ENCODE measurements at places on chromosomes 4 and X.

DNA sequence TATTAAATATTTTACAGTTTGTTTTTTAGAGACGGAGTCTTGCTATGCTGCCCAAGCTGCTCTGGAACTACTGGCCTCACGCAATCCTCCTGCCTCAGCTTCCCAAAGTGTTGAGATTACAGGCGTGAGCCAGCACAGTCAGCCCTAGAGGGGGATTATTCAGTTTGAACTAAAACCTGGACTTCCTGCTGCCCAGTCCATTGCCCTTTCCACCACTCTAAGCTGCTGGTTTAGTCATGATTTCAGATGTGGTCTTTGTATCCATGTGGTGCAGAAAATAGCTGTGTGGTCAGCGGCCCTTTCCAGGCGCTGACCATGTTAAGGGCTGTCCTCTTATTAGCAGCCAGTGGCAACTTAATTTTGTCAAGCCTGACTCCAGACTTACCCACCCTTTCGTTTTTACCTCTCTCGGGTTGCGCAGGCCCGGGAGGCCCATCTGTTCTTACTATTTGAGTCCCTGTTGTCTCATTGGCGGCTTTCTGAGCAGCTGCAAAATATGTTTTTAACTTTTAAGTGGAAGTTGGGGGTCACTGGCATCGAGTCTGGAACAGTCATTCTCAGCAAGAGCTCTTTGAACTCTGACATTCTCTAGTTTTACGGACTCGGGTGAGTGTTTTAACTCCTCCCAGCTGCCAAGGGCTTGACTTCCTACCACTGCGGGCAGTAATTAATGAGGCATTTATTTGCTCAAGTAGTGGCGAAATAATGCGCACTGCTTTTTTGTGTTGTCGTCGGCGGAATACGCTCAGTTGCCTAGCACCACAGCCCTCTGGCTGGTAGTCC, 773 bp upstream of the VMA21 start:
- DNase-seq: no peak

DNA sequence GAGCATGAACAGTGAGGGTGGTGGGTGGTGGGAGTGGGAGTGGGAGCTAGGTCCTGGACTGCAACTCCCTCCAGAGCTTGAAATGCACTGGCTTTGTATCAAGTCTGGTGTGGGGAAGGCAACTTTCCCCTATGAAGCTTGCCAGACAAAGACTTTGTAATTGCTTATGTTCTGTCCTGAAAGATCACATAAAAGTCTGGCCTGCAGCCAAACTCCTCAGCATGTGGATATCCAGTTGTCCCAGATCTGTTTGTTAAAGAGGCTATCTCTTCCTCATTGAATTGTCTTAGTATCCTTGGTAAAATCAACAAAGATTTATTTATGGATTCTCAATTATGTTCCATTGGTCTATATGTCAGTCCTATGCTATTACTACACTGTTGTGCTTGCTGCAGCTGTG, 607.9 kb downstream of the GLUD2 start:
- no peak for DNase-seq

DNA sequence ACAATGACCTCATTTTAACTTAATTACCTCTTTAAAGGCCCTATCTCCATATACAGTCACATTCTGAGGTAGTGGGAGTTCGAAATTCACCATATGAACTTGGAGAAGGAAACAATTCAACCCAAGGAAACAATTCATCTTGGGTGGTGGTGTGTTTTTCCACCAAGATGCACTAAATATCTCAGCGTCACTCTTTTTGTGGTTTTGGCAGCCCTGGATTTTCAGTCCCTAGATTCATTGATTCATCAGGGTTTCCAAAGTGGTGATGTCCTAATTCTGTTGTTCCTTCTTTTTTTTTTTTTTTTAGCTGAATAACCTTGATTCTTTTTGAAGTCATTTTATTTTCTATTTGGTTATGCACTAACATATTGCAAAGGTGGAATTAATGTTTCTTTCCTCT, 162.6 kb upstream of the RAPGEF2 start:
- no peak for DNase-seq

DNA sequence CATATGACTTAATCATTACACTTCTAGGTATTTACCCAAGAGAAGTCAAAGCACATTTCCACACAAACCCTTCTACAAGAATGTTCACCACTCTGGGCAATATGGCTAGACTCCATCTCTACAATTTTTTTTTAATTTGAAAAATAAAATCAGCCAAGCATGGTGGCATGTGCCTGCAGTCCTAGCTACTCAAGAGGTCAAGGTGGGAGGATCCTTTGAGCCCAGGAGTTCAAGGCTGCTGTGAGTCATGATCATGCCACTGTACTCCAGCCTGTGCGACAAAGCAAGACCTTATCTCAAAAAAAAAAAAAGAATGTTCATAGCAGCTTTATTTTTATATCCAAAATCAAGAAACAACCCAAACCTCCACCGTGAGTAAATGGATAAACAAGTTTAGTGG, 70.3 kb upstream of the MBNL3 start:
- DNase-seq: no peak

DNA sequence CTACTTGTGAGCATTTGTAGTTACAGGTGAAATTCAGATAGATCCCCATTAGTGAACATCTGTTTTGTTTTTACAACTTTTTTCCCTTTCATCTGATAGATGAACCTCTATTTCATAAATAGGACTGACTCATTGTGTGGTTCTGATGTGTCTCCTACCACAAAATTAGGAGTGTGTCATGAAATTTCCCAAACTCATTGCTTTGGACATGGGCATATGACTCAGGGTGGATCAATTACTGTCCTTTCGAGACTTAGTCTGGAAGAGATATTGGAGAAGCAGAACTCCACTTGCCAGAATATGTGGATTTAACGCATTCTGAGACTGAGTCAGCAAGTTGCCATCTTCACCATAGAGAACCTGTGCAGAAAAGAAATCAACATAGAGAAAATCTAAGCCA, 53.5 kb upstream of the PCDH10 start:
- no peak for DNase-seq

GRCh38 chr4:71222661-71223060, 116.2 kb upstream of the SLC4A4 start:
- DNase-seq: no peak

- DNase-seq: no peak
Measured at GRCh38 chrX:20139966-20140365, 1.7 kb downstream of the EIF1AX start.

GRCh38 chr4:133759428-133759827, 442.2 kb downstream of the PABPC4L start:
- DNase-seq: no peak

DNA sequence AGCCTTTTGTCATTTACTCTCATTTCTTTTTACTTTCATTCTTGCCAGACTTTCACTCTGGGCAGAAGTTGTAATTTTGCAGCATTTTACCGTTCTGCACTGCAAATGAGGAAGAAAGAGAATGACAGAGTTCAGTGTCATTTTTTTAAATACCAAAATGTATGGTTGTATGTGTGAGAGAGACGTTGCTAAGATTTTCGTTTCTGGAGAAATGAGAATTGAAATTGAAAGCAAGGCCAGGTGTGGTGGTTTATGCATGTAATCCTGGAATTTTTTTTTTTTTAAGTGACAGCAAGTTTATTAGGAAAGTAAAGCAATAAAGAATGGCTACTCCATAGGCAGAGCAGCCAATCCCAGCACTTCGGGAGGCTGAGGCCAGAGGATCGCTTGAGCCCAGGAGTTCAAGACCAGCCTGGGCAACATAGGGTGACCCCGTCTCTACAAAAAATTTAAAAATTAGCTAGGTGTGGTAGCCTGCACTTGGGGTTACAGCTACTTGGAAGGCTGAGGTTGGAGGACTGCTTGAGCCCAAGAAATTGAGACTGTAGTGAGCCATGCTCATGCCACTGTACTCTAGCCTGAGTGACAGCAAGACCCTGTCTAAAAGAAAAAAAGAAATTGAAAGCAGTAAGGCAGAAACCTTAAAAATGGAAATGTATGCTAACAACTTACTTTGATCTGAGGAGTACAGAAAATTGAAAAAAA, 12.9 kb downstream of the DCK start:
- DNase-seq: no peak

GRCh38 chrX:71057848-71058530, 10.1 kb downstream of the SNX12 start:
- no peak for DNase-seq

DNA sequence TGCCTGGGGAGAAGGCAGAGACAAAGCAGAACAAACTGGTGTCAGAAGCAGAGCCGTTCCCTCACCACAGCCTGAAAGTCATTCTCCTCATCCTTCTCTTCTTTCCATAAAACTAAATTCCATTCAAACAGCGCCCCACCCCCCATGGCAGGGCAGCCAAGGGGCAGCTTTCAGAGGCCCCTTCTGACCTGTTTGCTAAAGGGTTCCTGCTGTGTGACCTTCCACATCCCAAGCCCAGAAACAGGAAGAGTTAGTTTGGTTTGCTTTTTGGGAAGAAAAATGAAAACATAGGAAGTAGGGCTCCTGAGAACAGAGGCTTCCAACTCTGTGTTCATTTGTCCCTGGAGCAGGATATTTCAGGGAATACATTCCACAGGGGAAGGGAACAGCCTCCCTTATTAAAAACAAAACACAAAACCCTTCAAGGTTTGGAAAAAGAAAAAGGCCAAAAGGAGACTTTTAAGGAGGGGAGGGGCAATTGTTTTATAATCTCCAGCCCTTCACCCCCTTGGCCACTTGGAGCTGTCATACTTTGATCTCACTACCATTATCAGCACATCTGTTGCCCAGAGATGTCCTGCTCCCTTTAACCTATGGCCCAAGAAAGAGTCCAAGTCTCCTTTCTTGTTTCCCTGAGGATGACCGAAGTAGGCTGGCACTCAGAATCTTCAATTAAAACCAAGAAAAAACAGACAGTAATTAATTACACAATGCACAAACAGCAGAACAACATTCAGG, 25.3 kb downstream of the STARD8 start:
- DNase-seq: no peak

GRCh38 chrX:104564921-104565703, 887 bp upstream of the IL1RAPL2 start:
- no peak for DNase-seq

DNA sequence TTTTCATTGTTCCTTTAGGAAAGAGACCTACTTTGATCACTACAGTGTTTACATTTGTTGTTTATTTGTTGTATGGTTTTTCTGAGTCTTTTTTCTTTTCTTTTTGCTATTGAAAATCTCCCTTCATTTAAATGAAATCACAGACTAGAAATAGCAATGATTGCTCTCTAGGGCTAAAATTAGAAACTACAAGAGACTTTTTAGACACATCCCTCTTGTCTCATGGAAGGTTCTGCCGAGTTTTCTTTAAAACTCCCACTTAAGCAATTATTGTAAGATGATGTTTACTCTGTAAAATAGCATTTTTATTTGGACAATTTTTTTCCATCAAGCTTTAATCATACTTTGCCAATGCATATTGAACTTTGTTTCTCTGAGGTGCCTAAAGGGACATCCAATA, 136.6 kb downstream of the PALLD start:
- no peak for DNase-seq

DNA sequence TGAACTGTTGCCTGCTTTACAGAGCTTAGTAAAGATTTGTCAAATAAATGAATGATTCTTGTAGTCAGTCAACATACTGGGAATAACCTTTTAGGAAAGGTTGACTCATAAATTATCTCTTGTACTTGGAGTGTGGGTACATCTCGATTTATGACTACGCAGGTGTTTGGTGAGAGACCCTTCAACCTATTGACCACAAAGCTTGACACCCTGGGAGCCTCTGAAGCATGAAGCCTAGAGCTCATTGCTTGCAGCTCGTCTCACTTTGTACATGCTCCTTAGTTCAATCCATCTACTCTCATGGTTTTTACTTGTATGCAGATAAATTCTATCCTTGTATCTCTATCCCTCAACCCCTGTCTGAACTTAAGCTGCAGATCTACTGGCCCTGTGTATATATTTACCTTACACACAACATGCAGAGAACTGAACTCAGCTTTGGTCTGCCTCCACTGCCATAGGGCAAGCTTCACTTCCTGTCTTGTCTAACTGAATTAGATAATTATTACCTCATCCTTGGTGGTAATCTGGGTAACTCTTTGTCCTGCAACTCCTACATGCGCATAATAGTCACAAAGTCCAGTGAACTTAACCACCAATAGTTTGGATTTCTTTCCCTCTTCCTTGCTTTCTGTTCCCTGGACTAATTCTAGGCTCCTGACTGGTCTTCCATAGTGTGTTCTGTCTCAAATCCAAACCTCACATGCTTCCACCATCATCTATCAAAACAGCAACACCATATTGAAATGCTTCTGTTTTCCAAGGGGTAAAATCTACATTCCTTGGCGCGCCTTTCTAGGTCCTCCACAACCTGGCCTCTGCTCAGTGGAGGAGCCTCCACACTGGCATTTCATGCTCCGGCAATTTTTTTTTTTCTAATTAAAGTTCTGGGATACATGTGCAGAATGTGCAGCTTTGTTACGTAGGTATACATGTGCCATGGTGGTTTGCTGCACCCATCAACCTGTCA, 32.2 kb upstream of the FAT1 start:
- DNase-seq: no peak
